ENCODE measurements at places on chromosomes 6 and 20.

GRCh38 chr6:42200035-42200434 is 5.3 kb upstream of the GUCA1B start:
- DNase-seq, result no peak

DNA sequence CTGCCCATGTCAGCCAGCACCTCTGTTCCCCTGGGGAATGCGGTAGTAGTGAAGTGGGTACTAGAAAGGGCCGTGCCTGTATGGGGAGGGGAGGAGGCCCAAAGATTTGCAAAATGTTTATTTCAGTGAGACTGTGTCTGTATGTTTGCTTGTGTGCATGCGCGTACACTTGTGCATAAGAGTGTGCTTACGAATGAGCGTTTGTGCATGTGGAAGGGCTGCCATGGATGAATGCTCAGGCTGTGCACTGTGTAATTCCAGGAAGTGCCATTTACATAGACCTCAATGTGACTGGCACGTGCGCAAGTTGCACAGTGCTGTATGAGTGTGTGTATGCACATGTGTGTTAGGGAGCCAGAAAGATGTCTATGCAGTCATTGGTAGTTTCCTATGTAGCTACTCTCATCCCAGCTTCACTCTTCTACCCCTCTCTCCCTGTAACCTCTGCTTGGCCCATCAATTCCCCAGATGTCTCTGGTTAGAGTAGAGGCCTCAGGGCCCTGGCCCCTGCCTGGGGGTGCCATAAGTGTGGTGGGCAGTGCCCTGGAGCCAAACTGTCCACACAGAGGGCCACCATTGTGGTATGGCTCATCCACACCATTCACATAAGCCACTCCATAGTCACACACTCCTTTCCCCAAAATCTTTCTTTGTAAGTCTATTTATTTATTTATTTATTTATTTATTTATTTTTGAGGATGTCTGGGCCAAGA is 26.8 kb upstream of the SLC22A7 start:
- no peak for DNase-seq

DNA sequence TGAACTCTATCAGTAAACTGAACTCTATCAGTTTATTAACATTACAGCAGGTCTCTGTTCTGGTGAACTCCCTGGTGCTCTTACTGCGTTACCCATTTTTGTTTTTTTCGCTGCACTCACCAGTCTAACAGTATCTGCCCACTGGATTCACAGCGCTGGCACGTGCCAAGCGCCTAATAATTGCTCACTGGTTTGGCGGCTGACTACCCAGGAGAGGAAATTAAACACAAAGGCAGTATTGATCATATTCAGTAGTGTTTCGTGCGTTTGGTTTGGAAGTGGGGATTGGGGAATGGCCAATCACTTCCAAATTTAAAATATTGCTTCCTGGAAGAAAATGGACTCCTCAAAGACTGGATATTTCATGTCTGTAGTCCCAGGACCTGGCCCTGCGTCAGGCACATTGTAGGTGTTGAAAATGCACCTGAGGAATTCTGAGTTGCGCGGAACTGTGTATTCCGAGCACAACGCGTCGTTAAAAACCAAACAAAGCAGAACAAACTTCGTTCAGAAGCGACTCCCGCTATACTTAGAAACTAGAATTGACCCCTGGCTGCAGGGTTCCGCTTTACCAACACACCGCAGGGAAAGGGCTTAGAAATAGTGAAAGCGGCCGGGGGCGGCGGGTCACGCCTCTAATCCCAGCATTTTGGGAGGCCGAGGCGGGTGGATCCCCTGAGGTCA is 1.1 kb upstream of the RPS12 start:
- no peak for DNase-seq

DNA sequence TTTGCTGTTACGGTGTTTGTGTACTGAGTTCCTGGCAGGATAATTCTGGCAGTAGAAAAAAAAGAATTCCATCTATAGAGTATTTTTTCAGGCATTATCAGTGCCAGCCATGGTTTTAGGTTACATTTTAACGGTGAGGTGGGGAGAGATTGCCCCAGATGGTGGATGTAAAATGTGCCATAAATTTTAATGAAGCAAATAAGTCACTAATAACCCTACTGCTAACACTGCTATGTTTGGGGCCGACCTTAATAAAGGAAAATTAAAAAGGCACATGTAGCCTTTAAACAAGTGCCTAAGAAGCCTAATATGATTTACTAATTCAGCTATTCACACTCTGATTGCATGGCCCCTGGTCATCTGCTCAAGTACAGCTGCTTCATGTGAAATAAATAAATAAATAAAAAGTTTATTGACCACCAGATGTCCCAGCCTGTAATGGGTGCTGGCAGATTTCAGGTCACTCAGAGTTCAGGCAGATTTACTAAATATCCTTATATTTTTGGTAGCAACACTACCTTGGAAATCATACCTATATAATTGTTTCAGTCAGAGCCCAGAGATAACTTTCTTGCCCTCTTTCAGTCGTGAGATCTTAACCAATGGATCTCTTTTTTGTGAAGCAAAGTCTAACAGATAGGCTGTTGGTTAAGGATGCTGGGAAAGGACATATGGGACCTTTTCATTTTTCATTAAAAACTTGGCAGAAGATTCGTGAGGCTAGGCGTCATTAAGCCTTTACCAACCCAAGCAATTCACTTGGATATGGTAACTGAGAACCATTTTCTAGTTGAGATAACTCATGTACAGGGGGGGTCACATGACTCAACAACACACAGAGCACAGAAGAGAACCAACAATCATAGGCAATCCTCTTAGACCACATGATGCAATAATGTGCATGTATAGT is 495.0 kb upstream of the NRSN1 start:
- no peak for DNase-seq

GRCh38 chr20:57234556-57235251 is 31.7 kb downstream of the BMP7 start:
- DNase-seq, result no peak

DNA sequence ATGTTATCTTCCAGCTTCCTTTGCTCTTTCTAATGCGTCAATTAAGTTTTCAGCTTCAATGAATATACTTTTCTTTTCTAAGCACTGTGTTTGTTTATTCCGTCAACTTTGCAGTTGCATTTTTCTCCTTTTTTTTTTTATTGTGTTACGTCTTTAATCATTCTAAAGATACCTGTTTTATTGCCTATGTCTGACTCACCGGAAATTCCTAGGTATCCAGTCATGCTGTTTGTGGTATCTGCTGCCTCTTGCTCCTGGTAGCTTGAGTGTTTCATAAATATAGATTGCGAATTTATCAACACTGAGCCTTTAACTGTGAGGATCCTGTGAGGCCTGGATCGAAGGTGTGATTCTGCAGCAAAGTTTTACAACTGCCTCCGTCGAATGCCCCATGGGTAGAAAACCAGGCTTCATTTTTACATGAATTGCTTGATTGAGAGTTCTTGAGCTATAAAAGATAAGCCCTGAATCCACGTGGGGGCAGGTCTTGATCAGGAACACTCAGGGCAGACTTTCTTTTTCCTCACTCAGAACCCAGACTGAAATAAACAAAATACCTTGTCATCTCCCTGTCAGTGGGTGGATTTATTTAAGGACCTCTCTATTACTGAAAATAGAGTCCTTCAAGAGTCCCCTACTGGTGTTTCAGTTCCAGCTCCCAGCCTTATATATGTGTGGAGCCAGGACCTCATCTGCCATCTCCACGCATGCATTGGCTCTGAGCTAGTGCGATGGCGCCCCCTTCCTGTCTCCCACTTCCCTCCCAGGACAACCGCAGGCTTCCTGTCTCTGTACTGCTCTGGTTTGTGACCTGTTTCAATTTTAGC is 60.1 kb upstream of the LRRC1 start:
- DNase-seq, result no peak

- no peak for DNase-seq
Measured at GRCh38 chr20:48901326-48901725, 20.2 kb upstream of the ARFGEF2 start.

DNA sequence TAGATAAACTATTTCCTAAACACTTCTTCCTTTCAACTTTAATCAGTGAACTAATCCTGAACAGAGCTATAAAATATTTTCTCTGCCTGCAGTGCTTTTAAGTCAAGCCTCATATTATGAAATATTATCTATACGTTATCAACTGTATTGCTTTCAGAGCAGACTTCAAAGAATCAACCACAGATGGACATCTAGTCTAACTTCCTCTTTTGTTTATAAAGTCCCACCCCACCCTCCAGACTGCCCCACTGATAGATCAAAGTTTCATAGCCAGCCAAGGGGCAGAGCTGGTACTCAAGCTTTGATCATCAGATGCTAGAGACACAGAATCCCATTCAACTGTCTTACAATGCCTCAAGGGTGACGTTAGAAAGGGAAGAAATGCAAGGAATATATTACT is 308.3 kb downstream of the LAMA2 start:
- no peak for DNase-seq

GRCh38 chr20:16378712-16379370 is 194.4 kb downstream of the KIF16B start:
- no peak for DNase-seq

- DNase-seq, result no peak
Measured at GRCh38 chr6:6869094-6869493, 238.7 kb upstream of the RREB1 start.

DNA sequence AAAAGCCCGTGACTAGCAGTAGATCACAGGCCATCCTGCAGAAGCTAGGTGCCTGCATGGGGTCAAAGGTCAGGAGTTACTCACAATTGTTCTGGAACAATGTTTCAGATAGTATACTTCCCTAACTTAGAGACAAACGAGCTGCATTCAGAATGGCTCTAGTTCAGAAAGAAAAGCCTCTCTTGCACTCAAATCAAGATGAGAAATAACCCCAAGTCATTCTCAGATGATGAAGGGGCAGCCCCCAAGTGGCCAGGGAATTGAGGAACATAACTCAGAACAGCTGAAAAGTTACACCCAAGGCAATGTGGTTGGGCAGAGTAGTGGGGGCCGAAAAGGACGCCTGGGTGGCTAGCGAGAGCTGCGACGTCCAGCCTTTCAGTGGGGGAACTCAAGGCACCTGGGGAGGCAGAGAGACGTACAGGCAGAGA is 27.8 kb downstream of the FYN start:
- no peak for DNase-seq

DNA sequence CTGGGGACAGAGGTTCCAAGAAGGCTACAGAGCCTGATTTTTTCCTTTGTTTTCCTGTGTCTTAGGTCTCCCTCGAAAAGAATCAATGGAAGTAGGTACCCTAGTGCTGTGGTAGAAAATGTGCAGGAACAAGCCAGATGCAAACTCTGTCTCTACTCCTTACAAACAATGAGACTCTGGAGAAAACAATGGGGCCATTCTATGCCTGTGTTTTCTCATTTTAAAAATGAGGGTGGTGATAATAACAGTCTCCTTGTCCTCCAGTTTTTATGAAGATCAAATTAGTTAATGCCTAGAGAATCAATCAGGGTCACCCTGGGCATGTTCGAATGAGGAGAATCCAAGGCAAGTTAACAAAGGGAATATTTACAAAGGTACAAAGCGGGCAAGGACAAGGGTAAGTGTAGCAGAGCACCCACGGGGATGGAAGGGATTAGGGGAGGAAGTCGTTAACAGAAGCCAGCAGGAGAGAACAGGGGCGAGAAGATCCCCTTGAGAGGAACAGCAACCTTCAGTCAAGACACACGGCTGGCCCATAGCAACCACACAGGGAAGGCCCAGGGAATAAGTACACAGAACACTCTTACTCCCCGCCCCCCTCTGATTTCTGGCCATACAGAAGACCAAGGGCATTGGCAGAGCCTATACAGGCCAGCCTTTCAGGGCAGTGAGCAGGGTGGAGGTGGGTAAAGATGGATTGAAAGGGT is 342.8 kb downstream of the PTPRT start:
- DNase-seq, result no peak

- no peak for DNase-seq
Measured at GRCh38 chr6:17178326-17178725, 76.5 kb downstream of the STMND1 start.

DNA sequence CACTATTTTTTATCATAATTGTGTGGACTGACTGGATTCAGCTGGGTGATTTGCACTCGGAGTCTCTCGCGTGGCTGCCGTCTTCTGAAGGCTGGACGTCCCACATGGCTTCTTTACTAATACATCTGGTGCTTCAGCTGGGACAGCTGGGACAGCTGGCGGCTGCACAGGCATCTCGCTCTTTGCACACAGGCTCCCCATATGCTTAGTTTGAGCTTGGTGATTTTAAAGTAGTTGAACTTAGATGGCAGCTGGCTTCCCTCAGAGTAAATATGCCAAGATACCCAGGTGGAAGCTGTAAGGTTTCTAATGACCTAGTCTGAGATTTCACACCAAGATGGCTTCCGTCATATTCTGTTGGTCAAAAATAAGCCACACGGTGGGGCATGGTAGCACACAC is 38.7 kb upstream of the PPP1R3G start:
- no peak for DNase-seq

DNA sequence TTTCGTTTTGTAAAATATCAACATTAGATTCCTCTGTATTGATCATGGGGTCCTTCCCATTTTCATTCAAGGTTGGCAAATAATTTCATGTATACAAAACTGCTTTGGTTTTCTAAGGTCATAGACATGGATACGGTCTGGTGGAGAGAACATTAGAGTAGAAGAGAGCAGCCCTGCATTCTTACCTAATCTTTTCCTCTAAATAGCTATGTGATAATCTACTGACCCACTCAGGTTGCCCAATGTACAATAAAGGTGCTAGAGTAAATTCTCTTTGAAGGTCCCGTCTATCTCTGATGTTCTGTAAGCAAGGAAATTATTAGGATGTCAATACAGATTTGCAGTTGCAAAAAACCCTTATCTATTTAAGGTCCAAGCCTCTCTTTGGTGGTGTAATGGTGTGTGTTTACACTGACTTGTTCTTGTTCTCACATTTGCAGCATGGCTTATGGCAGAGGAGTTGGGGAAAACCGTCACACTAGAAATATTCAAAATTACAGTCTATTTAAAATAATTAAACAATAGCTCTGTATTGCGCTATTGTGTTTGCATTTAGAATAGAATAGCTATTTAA is 31.2 kb upstream of the NOX3 start:
- no peak for DNase-seq

GRCh38 chr20:57960803-57961575 is 251.2 kb upstream of the PMEPA1 start:
- no peak for DNase-seq

- no peak for DNase-seq
Measured at GRCh38 chr6:44147256-44147655, 11.4 kb upstream of the CAPN11 start.

GRCh38 chr6:148154668-148155067 is 188.0 kb upstream of the SASH1 start:
- no peak for DNase-seq

DNA sequence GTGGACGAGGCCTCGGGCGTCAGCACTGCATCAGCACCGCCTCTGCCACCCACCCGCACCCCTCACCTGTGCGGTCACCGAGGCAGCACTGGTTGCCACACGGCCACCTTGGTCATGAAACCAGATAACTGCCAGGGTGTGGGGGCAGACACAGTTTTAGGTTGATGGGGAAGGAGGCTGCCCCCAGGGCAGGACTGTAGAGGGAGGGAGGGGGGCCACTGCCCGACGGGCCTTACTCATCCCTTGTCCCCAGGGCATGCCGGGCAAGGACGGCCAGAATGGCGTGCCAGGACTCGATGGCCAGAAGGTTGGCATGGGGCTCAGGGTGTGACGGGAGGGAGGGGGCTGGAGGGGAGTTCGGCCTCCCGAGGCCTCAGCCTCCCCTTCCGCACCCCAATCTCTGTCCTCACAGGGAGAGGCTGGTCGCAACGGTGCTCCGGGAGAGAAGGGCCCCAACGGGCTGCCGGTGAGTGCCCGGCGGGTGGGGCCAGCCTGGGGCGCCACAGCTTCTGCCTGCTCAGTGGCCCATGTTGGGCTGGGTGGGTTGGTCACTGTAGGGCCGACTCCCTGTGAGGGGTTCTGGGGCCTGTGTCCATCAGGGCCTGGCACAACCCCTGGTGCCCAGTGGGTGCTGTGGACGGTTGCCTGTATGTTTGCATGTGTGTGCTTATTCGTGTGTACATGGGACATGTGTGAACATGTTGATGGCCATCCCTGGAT is 11.8 kb downstream of the COL9A3 start:
- no peak for DNase-seq

GRCh38 chr6:47044397-47044796 is 2.3 kb upstream of the ADGRF1 start:
- no peak for DNase-seq

Measured in cortex of kidney (tissue), 1 donor.